NCI-H1092 (cell line): ENCODE measurements at places on chromosomes 12 and 14.

DNA sequence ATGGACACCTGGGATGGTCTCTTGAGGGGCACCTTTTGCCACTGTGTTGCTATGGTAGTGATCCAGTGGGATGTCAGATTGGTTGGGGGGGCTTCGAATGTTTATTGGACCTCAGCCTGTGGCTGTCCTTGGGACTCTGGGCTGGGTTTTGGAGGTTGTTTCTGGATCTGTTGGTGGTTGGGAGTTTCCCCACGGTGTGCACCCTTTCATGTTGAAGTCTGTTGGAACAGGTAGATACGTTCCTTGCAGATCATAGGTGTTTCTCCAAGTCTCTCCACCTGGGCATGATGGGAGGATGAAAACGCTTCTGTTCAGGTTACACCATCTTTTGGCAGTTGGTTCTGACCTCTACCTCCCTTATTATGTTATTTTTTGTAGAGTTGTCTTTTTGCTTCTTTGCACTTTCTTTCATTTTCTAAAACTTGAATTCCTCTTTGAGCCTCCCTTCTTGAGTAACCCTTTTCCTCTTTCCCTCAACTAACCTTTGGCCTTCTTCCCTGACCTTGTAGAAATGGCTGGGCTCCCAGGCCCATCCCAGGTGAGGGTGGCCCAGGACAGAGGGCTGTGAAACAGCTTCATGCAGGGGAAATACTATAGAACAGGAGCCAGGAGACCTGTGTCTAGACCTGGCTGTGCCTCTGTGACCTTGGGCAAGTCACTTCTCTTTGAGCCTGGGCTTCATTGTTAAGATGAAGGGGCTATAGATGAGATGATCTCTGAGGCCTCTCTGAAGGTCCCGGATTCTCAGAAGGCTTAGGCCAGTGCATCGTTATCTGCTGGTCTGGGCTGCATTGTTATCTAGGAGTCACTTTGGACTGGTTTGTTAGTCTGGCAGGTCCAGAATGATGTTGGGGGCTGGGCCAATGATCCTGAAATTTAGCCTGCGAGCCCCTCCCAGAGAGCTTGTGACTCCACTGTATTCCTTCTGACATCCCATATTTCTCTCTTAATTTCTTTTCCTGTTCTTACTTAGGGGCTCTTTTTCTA is 2.0 kb downstream of the ATN1 start:
- no peak for DNase-seq

DNA sequence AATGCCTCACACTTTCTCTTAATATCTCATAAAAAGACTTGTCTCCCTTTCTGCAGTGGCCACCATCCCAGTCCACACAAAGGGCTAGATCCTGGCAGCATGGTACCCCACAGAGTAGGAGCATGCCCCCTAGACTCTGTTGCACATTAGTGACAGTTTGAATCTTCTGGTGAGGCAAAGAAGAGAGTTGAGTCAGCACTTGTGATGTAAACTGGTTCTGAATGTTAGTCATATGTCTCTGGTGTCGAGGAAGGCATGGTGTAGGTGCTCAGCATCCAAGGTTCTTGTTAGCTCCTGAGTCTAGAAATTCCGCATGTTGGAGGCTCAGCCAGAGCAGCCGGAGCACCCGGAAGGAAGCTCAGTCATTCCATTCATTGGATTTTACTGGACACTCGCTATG is 9.8 kb downstream of the TTC9 start:
- DNase-seq = no peak

GRCh38 chr12:122099280-122099749 is 20.8 kb downstream of the MLXIP start:
- no peak for DNase-seq

DNA sequence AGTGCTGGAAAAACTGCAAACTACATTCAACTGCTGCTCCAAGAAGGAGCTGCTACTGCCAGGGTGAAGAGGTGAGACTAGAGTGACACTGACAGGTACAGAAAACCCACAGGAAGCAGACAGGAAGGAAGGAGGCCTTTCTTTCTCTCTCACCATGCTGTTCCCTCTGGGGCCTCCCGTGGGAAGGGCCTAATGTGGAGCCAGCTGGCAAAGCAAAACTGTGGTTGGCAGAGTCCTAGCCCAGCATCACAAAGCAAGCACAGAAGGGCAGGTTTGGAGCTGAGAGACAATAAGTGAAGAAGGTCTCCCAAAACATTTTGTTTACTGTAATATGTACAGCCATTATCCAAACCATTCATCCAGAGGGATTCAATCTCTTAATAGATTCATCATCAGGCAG is 122.5 kb upstream of the MAX start:
- peak; percentile 75 for DNase-seq

DNA sequence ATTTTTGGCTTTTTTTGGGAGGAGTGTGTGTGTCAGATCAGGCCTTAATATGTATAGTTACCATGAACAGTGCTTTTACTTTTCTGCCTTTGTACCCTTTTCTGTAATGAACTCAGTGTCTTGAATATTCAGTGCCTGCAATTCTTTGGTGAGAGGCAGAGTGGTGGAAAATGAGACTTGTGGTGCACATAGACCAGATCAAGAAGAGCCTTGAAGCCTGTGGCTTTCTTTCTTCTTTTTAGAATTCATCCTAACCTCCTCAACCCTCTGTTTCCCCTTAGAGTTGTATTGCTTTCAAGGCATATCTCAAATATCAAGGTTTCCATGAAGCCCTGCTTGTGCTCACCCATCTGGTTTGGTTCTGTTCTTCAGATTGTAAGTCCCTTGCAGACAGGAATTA is 2.6 kb downstream of the YLPM1 start:
- DNase-seq = no peak

DNA sequence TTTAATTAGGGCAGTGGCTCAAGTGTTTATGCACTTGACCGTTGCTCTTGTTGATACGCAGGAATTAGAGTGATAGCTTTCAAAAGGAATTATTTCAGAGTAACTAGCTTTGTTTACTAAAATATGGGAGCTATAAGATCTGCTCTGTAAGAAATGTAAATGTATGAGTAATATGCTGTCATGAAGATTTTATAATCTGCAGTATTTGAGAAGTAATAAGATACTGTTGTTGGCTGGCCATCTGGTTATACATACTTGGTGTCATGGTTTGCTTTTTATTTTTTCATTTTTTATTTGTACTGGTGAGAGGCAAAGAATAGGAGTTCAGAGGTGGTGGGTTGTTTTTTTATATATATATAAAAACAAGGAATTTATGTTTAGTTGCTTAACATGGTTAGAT is 58.5 kb downstream of the PLXNC1 start:
- no peak for DNase-seq

GRCh38 chr12:47896633-47897032 is 8.2 kb downstream of the VDR start:
- DNase-seq = no peak

- no peak for DNase-seq
Observed at GRCh38 chr12:104526751-104527150, 70.0 kb downstream of the CHST11 start.

DNA sequence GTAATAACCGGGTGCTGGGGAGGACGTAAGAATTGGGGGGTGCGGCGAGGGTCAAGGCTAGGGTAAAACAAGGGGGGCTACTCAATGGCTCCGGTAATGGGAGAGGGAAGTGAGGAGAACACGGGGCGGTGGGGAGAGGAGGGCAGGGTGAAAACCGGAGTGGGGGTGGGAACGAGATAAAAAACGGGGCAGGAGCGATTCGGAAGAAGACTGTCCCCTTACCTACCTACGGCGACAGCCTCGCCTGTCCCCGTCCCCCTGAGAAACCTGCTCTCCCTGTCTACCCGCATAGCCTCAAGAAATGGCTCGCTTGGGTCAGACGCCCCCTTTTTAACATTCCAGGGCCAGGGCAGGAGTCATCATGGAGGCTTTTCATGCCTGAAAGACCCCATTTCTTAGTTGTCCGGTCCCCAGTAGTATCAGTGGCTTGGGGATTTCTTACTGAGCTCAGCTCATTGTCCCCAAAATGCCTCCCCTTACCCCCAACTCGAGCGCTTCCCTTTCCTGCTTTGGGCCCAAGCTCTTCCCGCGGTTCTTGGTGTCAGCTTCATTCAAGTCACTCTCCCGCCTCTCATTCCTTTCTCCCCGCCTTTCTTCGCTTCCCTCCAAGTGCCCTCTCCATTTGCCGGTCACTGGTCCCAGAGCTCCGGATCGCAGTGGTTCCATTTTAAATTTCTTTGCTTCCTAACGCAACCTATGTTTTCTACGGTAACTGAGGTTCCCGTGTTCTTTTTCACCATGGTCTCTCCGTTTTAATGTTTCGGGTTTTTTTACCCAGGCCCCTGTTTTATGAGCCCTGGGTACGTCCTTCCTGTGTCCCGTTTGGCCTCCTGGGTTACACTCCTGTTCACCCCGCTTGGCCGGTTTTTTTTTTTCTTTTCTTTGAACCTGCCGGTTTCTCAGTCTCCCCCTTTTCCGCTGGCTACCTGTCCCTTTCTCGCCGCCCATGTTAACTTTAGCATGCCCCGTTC is 1.2 kb upstream of the WSB2 start:
- DNase-seq = no peak

GRCh38 chr12:121632069-121632970 is 6.0 kb downstream of the ORAI1 start:
- DNase-seq = no peak

- no peak for DNase-seq
Observed at GRCh38 chr12:132182711-132183365, 38.6 kb downstream of the NOC4L start.

DNA sequence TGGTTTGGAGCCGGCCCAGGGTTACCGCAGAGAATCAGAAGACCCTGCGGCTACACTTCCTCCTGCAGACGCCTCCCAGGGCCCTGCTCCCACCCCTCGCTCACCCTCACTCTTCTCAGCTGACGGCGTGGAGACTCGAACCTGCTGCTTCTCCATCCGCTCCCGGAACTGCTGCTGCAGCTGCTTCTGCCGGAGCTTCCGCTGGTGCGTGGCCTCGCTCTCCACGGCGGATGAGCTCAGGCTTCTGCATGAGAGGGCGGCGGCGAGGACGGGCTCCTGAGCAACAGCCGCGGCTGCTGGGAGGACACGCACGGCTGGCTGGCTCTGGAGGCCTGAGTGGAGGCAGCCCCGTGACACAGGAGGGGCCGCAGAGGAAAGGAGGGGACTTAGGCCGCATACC is 33.3 kb downstream of the RAD52 start:
- no peak for DNase-seq

DNA sequence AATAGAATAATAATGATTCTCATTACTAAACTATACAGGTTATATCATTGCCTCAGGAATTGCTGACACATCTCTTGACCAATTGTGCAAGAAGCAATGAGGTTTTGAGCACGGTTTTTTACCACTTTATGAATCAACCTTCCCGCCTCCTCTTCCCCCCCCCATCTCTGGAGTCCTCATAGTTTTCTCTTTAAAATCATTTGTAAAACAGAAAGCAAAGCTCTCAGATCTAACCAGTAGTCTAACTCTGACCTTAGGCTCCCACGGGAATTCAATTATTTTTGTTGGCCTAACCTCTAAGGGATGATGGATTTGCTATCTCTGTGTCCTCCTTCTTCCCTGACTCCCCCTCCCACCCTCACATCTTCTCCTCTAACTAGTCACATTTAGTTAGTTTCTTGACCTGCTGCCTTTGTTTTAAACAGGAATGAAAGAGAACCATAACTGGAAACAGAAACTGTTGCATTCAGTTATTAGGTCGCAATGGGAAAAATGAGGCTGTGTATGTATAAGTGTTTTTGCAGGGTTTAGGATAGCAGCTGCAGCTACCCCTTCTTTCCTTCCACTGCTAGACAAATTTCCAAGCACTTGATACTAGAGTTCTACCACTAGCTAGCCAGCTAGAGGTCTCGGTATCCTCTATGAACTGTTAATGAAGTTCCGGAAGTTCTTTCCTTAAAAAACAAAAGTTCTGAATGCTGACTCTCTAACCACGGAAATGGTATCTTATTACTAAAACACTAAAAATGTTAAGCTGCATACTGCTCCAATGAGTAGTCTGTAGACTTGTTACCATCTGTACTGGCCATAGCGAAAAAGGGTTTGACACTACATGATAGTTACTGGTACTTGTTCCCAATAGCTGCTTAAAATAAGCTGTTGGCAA is 65.4 kb downstream of the TAOK3 start:
- no peak for DNase-seq

- no peak for DNase-seq
Observed at GRCh38 chr12:132384916-132385774, 55.8 kb upstream of the GALNT9 start.

DNA sequence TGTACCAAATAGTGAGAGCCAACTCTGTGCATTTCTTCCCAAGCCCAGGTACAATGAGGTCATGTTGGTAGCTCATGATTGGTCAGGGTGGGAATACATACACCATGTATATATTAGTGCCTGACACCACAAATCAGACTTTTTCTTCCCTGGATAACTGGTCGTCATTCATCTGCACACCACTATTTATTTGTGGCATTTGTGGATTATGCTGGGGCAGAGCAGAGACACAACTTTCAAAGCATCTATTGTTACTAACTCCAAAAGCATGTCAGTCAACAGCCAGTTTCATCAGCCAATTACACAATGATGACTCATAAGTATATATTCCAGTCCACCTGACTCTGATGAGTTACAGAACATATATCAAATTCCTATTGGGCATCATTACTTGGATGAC is 181.7 kb downstream of the ADAMTS20 start:
- no peak for DNase-seq

DNA sequence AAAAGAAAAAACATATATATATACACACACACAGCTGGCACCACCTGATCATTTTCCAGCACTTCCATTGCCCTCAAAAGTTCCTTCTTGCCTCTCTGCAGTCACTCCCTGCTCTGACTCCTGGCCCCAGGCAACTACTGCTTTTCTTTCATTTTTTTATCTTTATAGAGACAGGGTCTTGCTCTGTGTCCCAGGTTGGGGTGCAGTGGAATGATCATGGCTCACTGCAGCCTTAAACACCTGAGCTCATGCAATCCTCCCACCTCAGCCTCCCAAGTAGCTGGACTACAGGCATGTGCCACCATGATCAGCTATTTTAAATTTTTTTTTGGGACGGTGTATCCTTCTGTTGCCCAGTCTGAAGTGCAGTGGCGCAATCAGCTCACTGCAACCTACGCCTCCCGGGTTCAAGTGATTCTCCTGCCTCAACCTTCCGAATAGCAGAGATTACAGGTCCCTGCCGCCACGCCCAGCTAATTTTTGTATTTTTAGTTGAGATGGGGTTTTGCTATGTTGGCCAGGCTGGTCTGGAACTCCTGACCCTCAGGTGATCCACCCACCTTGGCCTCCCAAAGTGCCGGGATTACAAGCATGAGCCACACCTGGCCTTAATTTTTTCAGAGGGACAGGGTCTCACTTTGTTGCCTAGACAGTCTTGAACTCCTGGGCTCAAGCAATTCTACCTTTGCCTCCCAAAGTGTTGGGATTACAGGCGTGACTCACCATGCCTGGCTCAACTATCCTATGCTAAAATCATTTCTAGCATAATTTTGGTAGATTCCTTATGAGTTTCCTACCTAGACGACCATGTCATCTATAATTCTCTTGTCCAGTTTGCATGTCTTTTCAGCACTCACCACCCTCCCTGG is 7.8 kb downstream of the HSP90AA1 start:
- DNase-seq = no peak

- no peak for DNase-seq
Observed at GRCh38 chr12:75805905-75806304, 225.7 kb downstream of the PHLDA1 start.

DNA sequence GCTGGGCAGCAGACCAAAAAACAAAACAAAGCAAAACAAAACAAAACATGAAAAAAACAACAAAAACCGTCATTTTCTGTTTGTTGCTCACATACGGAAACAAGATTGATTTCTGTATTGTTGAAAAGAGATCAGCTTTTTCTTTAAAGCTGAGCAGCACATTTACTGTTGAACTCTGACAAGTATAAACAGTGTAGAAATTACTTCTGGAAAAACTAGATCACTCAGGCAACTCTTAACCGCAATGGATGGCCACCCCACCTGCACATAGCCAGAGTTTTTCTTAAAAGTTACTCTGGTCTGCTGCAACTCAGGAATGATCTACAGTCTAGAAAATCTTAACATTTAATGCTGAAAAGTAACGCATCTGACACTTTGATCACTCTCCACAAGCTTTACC is 80.9 kb downstream of the PPM1H start:
- DNase-seq = no peak
